PC-3 (cell line): ENCODE measurements at places on chromosomes 5 and 9.

- DNase-seq = no peak
Observed at GRCh38 chr5:7882926-7883325, 14.0 kb downstream of the MTRR start.

DNA sequence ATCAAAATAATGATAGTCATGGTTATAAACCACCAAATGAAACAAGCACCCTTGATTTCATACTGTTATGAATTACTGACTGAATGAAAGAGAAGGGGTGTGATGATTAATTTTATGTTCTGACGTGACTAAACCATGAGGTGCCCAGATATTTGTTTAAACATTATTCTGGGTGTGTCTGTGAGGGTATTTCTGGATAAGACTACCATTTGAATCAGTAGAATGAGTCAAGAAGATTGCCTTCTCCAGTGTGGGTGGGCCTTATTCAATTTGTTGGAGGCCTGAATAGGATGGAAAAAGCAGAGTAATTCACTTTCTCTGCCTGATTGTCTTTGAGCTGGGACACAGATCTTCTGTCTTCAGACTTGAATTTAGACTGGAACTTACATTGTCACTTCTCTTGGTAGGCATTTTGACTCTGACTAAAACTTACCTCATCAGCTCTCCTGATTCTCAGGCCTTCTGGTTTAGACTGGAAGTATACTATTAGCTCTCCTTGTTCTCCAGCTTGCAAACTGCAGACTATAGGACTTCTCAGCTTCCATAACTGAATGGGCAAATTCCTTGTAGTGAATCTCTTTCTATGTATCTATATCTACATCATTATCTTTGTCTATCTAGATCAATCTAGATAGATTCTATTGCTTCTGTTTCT is 321.9 kb upstream of the TARS1 start:
- DNase-seq = peak; percentile 51

GRCh38 chr5:83787631-83788030 is 67.0 kb upstream of the HAPLN1 start:
- no peak for DNase-seq

DNA sequence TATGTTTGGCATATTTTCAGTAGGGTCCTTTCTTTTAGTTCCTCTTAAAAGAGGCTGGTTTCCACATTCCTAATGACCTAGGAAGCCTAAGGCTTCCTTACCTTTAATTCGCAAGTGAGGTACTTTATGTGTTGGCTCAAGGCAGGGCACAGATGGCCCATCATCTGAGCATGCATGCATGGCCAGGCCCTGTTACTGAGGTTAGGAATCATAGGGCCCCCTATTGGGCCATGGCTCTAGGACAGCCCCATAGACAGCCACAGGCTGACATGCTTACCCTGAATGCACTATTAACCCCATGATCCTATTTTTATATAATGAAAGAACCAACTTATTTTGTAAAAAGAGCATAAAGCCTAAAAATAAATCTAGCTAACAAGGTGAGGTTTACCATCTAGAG is 271.4 kb downstream of the ELAVL2 start:
- no peak for DNase-seq

DNA sequence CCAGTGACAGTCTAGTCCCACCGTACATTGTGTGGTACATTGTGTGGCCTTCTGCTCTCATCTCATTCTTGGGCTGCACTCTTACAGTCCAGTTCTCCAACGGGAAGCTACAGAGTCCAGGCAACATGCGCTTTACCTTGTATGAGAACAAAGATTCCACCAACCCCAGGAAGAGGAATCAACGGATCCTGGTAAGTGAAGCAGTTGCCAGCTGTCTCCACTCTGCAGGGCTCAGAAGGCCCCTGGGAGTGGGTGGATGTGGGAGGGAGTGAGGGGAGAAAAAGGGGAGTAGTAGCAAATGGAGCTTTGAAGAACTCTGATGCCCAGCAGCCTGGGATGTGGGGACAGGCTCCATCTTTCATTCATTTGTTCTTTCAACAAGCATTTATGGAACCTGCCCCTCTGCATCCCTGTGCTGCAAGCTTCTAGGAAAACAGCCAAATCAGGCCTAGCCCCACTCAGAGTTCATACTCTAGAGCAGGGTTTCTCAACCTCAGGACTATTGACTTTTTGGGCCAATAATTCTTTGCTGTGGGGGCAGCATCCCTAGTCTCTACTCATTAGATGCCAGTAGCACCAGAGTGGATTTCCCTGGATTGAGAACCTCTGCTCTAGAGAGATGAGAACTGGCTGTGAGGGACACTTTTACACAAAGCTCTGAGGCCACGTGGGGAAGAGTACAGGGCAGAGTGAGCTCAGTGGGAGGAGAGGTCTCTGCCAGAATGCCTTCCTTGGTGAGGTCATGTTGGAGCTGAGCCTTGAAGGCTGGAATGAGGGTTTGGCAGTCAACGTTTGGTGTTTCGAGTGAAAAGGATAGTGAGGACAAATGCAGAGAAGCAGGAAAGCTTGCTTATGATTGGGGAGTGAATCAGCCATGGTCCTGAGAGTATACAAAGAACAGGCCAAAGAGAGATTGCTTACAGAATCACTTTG is 1.1 kb downstream of the POLR1E start:
- DNase-seq = peak; percentile 62

GRCh38 chr9:93812410-93812668 is 142.8 kb downstream of the BARX1 start:
- DNase-seq = no peak

GRCh38 chr9:81456431-81457006 is 232.8 kb downstream of the TLE1 start:
- peak; percentile 38 for DNase-seq

DNA sequence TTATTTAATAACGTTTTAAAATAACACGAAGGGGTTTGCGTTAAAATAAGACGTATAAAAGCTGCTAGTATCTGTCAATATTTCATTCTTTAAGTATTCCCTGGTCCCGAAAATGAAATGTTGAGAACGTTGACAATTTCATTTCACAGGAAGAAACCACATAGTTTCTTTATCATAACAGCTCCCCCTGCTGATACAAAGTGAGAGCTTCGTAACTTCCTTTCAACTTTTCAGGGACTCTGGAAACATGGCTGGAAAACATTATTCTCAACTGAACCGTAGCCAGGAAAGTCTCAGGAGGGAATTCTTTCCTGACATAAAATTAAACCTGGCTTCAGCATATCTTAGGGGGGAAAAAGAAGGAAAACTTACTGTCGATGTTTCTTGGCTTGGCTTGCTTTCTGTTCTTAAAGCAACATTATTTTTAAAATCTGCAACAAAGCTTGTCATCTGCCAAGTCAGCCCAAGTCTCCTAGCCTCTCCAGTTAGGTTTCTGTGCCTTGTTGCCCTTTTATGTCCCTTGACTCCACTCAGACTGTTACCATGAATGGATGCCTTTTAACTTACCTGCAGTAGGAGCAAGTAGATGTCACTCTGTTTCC is 122.9 kb upstream of the DAB2 start:
- DNase-seq = peak; percentile 92

- peak; percentile 64 for DNase-seq
Observed at GRCh38 chr5:62340392-62340791, 34.4 kb downstream of the KIF2A start.
